Stimulated activated CD4-positive, alpha-beta T cell treated with anti-CD3 and anti-CD28 coated beads, Interleukin-1b, Interleukin-23, amount 100 ng/mL, for 1 hour (primary cell): ENCODE measurements at places on chromosomes 4 and X.

GRCh38 chr4:23060776-23061175 is 368.0 kb downstream of the GBA3 start:
- no peak for DNase-seq

DNA sequence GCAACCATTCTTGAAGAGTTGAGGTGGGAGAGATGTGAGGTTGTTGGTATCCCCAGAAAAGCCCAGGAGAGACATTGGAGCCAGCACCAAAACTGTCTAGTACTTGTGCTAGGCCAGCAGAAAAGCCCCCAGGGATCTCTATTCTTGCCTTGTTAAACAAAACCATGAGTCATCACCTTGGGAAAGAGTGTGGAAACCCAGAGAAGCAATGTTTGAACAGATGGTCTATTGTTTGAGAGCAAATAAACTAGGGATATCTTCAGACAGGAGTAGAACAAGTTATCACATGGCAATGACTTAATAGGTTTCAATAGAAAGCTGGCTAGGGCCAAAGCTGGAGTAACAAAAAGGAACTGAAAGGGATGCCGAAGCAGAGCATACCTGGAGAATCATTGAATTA is 195.7 kb upstream of the CASK start:
- DNase-seq: no peak

DNA sequence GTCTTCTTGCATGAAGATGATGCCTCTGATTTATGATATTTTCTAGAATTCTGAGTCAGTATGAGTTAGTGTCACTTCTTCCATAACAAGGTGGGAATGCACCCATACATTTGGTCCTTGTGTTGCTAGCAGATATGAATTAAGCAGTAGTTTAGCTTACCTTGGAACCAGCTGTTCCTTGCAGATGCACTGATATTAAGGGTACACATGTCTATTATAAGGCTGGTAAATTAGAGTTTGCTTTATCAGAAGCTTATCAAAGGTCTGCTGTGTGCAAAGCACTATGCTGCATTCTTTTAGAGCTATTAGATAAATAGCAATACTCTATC is 36.5 kb downstream of the AFF1 start:
- DNase-seq: no peak

DNA sequence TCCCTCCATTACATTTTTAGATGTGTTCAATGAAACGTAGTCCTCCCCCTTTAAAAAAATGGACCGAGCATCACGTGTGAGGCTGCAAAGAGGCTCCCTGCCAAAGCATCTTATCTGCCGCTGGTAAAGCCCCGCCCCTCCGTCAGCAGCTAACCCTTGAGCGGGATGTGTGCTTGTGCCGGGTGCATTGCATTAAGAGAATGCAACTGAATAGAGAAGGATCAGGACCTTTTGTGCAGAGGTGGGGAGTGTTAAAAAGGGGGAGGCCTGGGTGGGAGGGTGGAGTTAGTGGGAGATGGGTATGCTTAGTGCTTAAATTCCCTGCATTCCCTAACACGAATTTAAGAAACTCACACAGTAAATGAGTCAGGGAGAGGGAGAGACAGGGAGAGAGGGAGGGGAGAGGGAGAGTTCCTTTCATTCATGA is 66.0 kb downstream of the TBL1X start:
- peak; percentile 23 for DNase-seq

- no peak for DNase-seq
Observed at GRCh38 chr4:52657618-52658501, 1.2 kb downstream of the USP46 start.

DNA sequence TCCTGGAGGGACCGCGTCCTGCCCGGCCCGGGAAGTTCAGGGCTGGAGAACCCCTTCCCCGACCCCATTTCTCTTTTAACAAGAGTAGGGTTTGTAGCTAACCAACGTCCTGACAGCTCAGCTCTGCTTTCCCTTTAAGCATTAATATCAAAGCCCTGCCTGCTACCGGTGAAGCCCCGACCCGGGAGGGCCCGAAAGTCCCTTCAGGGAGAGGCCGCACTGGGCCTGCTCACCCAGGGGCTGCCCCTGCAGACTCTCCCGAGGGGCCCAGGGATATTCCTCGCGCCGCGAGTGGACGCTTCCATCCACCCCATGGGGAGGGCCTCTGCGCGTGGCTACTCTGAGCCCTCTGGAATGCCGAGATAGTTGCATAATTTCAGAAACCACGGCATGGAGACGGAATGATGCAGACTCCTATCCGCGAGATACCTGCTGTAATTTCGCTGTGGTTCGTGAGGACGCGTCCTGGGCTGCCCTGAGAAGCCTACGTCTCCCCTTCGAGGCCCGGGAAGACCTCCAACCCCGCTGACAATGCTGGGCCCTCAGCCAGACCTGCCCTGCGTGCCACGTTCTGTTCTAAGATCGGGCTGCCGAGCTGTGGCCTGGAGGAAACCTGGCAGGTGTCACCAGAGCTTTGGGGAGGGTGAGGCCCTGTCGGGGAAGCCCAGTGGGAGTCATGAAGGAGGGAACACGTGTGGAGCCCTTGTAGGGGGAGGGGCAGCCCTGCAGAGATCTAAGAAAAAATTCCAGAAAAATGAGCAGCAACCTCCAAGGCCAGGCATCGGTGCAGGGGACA is 999 bp upstream of the CTBP1 start:
- DNase-seq: no peak

- no peak for DNase-seq
Observed at GRCh38 chr4:82491251-82491960, 61.0 kb downstream of the ENOPH1 start.

DNA sequence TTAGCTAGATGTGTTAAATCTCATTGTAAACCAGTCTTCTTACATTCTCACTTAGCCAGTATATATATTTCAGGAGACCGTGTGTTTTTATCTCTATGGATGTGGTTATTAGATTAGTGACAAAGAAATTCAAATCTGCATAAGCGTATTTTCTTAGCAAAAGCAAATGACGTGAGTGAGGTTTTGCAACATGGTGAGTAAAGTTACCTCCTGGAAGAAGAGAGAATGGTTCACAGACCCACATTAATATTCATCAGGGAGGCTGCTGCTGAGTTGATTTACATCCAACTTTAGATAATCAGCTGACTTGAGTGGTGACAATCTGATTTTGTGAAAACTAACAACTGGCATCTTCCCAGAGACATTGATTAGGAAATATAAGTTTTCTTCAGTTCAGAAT is 589.9 kb upstream of the GALNT7 start:
- no peak for DNase-seq

- no peak for DNase-seq
Observed at GRCh38 chrX:69094977-69095669, 70.1 kb downstream of the PJA1 start.

DNA sequence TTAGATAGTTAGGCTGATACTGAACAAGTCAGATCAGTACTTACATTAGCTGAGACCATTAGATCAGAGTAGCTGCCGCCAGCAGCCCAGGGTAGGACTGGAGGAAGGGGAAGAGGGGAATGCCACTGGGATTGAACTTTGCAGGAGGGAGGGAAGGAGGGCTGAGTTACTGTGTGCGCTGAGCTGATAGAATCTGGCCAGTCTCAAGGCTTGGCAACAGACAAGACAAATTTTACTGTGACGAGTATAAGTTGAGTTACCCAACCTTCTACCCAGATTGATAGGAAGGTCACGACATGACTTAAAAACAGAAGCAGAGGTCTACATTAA is 372.1 kb downstream of the OPHN1 start:
- DNase-seq: no peak

- DNase-seq: no peak
Observed at GRCh38 chrX:130144509-130144908, 21.1 kb downstream of the AIFM1 start.

DNA sequence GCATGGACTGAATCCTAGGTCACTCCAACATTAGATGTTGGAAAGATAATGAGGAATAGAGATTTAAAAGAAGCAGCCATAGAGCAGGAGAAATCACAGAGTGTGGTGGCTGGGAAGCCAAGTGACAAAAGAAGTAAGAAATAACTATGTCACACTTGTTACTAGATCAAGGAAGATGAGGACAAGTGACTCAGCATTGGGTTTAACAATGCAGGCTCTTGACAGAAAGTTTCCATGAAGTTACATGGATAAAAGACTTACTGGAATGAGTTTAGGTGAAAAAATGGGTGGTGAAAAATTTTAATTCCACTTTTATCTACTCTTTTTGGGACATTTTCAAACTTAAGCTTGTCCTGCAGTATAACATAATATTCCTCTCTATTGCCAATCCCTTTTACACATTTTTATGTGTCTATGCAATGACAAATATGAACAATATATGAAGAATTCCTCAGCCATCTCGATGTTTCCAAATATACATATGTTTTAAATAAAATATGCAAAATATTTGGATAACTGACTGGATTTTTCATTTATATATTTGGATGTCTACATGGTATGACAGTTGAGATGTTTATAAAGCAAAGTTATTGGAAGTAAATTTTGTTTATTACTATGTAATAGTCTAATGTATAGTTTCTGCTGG is 462.6 kb downstream of the IL15 start:
- DNase-seq: no peak

DNA sequence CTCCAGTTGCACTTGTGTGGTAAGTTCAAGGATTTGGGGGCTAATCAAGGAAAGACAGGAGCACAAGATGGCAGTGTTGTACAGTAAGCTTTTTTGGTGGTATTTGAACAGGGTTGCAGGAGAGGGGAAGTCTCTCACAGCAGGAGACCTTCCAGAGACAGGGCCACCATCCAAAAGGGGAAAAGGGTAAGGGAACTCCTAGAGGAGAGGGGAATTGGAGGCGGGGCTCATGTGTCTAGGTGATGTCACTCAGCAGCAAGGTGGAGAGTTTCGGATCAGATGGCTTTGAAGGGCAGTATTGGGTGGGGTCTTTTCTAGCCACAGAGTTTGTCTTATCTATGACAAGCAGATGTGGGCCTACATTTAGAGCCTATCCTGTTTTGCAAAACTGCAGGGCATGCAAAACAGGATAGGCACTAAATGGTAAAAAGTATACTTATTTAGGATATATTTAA is 13.4 kb upstream of the RNF175 start:
- DNase-seq: no peak

DNA sequence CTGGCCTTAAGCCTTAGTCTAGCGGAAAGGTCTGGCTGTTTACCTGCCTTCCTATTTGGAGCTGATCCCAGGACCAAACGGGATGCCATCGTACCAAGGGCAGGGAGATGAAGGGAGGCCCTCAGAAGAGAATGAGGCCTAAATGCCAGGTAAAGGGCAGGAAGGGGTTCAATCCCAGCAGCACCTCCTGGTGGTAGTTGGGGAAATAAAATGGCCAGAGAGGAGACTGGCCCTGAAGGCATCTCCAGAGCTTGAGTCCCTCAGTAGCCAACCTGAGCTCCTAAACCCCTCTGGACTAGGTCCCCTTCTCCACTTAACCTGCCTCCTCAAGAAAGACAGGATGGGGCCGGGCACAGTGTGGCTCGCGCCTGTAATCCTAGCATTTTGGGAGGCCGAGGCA is 53.7 kb downstream of the KDM5C start:
- no peak for DNase-seq
